Mesothelial cell of epicardium (in vitro differentiated cells): ENCODE measurements at places on chromosomes 11 and 22. TPM values are rescaled to one million over a fixed set of nuclear protein-coding genes. Genes with fewer than 3 reads are reported as not detected.
A peak's percentile ranks its signal among the peaks of the same experiment; 100 is the strongest.

Gene KRTAP5-5
- total RNA-seq = not detected in 3 replicates

Gene SLCO2B1
- total RNA-seq = 0.44 to 0.45 TPM in 2 of 3 replicates, not detected in the other

Gene ZW10
- total RNA-seq = 18.6 to 19.6 TPM (median 18.7 TPM) in 3 replicates

Gene NUP50
- total RNA-seq = 45.8 to 54.6 TPM (median 52.9 TPM) in 3 replicates

Gene H19
- 13,899 to 14,658 TPM (median 14,601 TPM) in 3 replicates for total RNA-seq

Gene CFAP300
- total RNA-seq = 2.3 to 3.3 TPM (median 2.9 TPM) in 3 replicates

Gene APOBEC3B
- 4.3 to 5.1 TPM (median 4.9 TPM) in 3 replicates for total RNA-seq

Gene C22orf15
- 0.36 to 0.82 TPM (median 0.52 TPM) in 3 replicates for total RNA-seq

Gene FGF19
- not detected in 3 replicates for total RNA-seq

Gene OR2D2
- 0.40 to 0.85 TPM (median 0.41 TPM) in 3 replicates for total RNA-seq

Gene APOA5
- total RNA-seq = not detected in 3 replicates

- DNase-seq = no peak
Measured at GRCh38 chr11:73542175-73542574, 55.7 kb downstream of the FAM168A start.

- no peak for DNase-seq
Measured at GRCh38 chr11:115642660-115643059, 138.4 kb upstream of the CADM1 start.

GRCh38 chr11:73270855-73271477, 1.2 kb upstream of the P2RY6 start:
- DNase-seq = no peak

DNA sequence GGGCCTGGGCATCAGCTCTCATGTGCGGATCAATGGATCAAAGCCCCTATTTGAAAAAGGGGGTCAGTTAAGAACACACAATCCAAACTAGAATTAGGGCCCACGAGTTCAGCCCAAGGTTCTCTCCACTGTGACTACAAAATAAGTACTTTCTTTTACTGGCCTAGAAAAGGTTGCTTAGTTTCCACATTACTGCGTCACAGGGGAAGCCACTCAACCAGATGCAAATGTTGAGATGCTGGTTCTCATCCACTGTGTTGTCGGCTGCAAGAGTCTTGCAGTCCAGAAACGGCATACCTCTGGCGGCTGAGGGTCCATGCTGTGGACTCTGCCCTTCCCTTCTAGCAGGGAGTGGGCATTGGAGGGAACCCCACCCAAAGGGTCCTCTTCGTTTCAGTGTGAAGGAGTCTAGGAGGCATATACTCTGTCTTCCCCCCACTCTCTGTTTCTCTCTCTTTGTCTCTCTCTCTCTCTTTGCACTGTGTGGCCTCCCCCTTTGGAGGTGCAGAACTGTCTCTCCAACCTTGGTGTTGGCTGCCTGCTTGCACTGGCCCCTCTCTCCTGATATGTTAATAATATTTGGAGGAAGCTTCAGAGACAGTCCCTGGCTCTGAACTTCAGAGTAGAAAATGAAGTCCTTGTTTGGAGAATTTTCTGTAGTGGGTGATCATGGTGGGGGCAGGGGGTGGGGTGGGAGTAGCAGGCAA, 99.0 kb upstream of the NNMT start:
- no peak for DNase-seq

DNA sequence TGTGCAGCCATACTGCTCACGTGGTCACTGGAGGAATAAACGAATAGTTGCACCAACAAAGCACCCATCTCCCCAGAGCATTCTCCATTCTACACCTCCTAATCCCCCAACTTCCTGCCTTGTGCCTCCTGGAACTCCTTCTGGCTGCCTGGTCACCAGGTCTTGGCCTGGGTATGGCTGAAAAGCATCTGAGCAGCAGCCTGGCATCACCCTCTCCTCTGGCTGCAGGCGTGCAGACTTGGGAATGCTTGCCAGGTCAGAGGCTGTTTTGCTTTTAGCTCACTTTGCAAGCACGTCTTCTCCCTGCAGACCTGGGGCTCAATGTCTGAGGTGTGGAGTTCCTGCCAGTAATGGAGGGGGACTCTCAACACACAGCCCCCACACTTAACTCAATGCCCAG, 33.3 kb upstream of the KCNJ11 start:
- no peak for DNase-seq

DNA sequence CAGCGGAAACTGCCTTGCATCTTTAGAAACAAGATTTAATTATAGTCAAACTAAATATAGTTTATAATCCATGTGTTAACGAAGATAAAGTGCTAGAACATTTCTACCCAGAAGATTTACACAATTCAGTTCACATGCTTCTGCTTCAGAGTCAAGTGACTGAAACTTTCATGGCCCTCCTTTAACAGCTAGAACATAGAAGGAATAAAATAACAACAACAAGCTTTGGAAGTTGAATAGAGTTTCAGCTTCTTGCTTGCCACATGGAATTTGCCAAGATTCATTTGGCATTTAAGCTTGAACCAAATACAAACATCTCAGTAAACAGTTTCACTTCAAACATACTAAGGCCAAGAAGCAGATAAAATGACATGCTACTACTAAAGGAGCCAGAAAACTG, 676.3 kb upstream of the ANO3 start:
- DNase-seq = no peak

- no peak for DNase-seq
Measured at GRCh38 chr22:50683086-50683993, 10.7 kb downstream of the SHANK3 start.

DNA sequence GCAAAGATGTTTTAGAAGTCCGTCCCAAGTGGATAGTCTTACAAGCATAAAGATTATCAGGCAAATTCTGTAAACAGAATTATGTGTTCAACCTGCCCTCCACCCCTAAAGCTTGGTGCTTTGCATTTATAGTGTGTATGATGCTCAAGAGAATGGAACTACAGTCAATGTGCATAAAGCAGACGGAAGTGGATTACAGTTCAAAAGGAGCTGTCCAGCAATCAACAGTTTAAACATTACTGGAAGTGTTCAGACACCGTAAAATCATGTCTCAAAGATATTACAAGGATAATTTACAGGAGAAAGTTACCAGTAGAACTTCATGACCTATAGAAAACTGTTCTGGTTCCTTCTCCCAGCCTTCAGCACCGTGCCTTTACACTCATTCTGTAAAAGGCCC, 1.0 kb downstream of the RIC3 start:
- no peak for DNase-seq

GRCh38 chr22:39308614-39309363, 10.6 kb downstream of the RPL3 start:
- DNase-seq = no peak

GRCh38 chr22:35555483-35555890, 14.9 kb downstream of the RASD2 start:
- no peak for DNase-seq

- DNase-seq = no peak
Measured at GRCh38 chr22:32587449-32587848, 112.8 kb downstream of the FBXO7 start.

DNA sequence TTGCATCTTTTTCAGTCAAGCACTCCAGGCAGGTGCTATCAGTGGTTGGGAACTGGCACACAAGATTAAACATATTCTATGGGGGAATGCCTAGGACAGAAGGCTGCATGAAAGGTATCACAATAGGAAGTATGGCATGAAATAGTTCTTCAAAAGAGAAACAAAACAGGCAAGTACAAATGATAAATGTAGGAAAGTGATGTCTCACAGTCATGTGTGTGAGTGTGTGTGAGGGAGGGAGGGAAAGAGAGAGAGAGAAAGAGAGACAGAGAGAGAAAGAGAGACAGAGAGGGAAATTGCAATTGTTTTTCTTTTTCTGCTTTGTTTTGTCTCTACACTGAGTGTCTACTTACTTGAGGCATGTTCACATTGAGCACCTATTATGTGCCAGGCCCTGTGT, 456.3 kb downstream of the MIAT start:
- no peak for DNase-seq

DNA sequence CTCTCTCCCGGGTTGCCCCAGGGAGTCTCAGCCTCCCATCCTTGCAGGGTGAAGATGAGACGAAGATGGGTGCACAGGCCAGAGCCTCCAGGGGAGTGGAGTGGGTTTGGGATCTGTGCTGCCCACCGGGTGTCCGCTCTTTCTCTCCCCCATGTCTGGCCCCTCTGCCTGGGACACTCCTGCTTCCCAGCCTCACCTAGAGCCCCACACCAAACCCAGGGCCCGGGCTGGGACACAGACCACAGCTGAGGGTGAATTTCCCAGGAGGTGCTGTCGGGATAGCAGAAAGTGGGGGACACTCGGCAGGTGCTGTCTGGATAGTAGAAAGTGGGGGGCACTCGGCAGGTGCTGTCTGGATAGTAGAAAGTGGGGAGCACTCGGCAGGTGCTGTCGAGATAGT, 25.0 kb upstream of the KRTAP5-7 start:
- DNase-seq = no peak

- no peak for DNase-seq
Measured at GRCh38 chr11:113632981-113633380, 73.1 kb downstream of the TMPRSS5 start.

DNA sequence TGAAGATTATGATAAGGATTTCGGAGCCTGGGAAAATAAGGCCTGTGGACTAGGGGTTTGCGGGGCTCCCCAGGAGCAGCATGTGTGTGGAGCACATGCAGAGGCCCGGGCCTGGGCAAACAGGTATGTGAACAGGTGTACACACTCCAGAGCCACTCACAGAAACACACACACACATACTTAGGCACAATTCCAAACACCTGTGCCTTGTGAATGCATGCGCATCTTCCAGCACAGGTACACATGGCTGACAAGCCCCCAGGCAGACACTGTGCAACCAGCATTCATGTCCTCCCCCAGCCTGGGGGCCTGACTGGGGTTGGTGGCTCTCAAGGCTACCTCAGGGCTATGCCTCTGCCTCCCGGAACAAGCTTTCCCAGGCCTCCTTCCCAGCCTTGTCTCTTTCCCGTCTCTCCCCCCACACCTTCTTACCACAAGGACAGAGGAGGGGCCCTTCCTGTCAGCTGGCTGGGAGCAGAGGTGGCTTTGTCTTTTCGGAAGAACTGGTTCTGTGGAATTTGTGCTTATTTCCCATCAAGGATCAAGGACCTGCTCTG, 2.6 kb upstream of the P2RY6 start:
- no peak for DNase-seq

GRCh38 chr22:48717076-48717810, 1110.4 kb downstream of the BRD1 start:
- peak; percentile 23 for DNase-seq

GRCh38 chr22:44463151-44463550, 34.9 kb downstream of the RTL6 start:
- DNase-seq = no peak

- no peak for DNase-seq
Measured at GRCh38 chr11:63804259-63804658, 9.0 kb upstream of the SPINDOC start.

GRCh38 chr11:129117595-129118350, 74.4 kb downstream of the ARHGAP32 start:
- DNase-seq = peak; percentile 48

DNA sequence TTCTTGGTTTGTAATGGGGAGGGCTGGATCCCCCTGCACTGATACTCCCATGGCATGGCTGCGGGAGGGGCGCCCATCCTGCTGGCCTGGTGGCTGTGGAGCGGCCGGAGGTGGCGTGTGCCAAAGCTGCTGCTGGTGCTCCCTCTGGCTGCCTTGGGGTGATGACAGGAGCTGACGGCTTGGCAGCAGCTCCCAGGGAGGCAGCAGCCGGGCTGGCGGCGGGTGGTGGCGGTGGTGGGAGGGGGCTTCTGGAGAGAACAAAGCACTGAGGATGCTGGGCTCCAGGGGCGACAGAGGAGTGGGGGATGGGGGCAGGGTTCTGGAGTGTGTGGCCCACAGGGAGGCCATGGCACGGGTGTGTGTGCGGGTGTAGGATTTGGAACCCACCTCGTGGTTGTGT, 11.4 kb upstream of the MPPED1 start:
- no peak for DNase-seq

GRCh38 chr11:122154227-122154626, 38.2 kb upstream of the BLID start:
- DNase-seq = no peak

DNA sequence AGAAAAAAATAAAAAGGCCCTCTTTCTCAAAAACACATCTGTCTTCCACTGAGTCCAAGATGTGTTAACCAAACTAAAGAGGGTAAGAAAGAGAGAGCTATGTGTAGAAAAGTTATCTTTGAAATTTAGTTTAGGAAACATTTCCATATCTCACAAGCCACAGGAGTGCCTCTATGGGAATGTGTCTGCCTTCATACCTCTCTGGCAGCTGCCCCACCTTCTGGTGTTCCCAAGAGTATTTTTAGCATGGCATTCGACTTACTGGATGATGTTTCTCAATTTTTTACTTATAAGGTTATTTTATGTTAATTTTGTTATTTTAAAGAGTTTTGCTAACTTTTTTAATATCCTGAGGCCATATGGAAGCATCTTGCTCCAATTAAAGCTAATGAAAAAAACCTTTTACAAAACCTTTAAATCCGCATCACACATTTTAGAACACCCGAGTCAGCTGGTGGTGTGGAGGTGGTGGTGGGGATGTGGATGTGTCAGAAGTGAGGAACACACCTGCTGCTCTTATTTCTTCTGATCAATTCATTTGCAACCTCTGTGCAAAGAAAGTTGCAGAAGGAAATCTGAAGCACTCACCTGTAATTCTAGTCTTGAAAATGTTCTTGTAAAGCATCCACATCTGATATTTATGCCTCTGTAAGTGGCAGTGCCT, 112.2 kb downstream of the NCAM1 start:
- DNase-seq = no peak

DNA sequence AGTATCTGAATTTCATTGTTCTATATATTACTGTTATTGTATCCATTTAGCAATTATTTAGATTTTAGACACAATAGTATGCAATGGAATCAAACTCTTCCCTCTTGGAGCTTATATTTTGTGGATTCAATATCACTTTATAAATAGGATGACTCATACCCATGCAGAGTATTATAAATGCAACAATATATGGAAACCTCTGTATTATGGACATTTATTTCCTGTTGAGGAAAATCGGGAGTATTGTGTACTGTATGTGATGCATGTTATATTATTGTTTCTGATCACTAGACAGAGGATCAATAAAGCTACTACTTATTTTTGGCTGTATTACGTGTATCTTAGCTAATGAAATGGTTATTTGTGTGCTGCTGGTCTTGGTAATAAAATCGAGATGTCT, 770 bp downstream of the METTL15 start:
- DNase-seq = no peak

DNA sequence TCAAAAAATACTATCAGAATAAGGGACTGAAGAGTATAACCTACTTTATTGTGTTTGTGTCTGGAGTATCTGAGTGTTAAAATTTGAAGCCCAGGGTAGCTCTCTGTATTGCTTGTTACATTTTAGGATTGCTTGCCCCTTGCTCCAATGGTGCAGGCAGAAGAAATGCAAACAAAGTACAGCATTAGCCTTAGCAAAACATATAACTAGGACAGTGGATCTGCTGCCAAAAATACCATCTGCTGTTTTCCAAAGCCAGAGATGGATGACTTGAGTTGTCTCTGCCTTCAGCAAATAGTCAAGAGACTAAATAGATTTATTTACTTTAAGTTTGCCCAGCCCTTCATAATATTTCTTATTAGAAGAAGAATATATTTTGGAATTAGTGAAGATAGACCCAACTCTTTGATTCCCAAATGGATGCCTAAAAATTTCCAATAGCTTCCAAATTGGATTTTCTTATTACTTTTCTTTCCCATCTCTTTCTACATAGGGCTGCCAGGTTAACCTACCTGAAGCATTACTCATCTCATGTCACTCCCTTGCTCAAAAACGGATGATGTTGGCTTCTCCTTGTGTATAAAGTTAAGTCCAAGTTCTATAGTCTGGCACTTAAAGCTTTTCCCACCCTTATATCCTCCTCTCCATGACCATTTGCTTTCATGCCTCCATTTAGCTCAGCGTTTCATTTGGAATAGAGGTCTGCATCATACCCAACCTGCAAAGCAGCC, 66.3 kb downstream of the LDLRAD3 start:
- no peak for DNase-seq

GRCh38 chr11:59544869-59545178, 33.5 kb downstream of the OR4D9 start:
- DNase-seq = no peak

GRCh38 chr11:3949125-3949524, 93.7 kb downstream of the STIM1 start:
- DNase-seq = no peak
